ENCODE measurements at places on chromosomes 1 and 21.

- DNase-seq, result no peak
Measured at GRCh38 chr1:208093046-208093445, 151.1 kb downstream of the PLXNA2 start.

DNA sequence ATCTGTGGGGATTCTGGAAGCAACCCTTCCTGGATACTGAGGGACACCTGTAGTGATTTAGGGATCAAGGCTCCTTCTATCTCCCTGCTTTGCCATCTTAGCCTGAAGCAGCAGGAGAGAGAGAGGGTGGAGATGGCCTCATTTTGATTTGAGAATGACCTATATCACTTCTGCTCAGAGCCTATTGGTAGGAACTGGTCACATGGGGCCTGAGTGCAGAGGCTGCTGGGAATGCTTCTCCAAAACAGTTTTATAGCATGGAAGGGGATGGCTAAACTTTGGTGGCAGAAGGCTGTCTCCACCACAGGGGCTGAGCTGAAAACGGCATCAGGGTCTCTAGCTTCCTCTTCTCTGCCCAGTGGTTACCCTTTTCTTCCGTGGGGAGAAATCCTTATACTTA, 105.8 kb downstream of the TBX19 start:
- DNase-seq, result no peak

- DNase-seq, result no peak
Measured at GRCh38 chr1:223403184-223403815, 10.1 kb downstream of the CCDC185 start.

GRCh38 chr1:54400329-54400728, 5.9 kb downstream of the SSBP3 start:
- no peak for DNase-seq

GRCh38 chr1:107264561-107264960, 123.7 kb downstream of the NTNG1 start:
- DNase-seq, result no peak

GRCh38 chr21:39568361-39568760, 44.4 kb upstream of the B3GALT5 start:
- DNase-seq, result no peak
